Transverse colon (tissue), 4 donors: ENCODE measurements at places on chromosomes 7 and 10.
A peak's percentile ranks its signal among the peaks of the same experiment; 100 is the strongest.

DNA sequence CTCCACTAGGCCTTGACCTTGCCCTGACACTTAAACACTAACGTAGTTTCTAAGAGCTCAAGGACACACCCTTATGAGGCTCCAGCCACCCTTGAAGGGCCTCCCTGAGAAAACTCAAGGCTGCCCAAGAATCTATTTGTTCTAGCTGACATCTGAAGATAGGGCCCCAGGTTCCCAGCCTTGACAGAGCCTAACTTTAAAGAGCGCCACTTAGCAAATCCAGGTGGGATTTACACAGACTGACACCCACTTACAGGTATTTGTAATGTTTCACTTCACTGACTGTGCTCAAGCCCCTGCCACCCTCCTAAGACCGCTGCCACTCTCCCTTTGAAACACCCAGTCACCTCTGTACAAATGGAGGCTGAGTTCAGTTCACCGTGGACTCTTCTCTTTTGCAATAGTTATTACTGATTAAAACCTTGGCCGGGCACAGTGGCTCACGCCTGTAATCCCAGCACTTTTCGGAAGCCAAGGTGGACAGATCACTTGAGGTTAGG lies 90.4 kb downstream of the SVOPL start:
- no peaks in the 10 kb centered on the region for H3K27me3 ChIP-seq
- no peak overlapping the region for H3K27ac ChIP-seq
- H3K36me3 ChIP-seq: no peaks in the 10 kb centered on the region

- H3K4me1 ChIP-seq: peaks cover 3% of the 10 kb centered on the region
- no peaks in the 10 kb centered on the region for H3K36me3 ChIP-seq
- H3K27ac ChIP-seq: no peak overlapping the region
- no peak for DNase-seq
Observed at GRCh38 chr10:76089556-76090180, 658.2 kb downstream of the LRMDA start.

GRCh38 chr7:101775181-101775580 lies 42.2 kb upstream of the CUX1 start:
- no peaks in the 10 kb centered on the region for H3K4me1 ChIP-seq
- DNase-seq: no peak
- peaks cover 5% of the 10 kb centered on the region for H3K27me3 ChIP-seq
- no peaks in the 10 kb centered on the region for H3K36me3 ChIP-seq

DNA sequence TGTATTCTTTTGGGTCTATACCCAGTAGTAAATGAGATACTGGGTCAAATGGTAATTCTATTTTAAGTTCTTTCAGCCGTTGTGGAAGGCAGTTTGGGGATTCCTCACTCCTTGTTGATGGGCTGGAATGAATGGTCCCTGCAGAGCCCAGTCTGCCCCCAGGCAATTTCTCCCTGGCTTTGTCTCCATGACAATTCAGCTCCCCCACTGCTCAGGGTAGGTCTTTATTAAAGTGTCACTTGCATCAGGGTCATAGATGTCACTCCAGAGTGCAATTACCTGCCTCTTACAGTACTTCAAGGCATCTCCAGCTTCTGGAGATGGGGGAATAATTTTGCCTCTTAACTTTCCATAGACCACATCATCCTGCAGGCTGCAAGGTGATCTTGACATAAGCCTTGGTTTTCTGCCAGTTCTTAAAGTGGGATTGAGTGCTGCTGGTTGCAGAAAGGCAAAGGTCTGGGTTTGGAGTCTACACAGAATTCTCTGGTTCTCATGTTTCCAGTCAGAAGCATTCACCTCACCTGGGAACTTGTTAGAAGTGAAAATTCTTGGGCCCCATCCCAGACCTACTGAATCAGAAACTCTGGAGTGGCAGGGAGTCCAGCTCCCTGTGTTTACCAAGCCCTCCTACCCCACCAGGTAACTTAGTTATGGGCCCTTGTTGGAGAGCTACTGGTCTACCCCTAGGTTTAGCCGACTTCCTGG lies 442.4 kb downstream of the GALNT17 start:
- no peaks in the 10 kb centered on the region for H3K36me3 ChIP-seq
- no peak for DNase-seq
- H3K27ac ChIP-seq: no peak overlapping the region
- H3K27me3 ChIP-seq: no peaks in the 10 kb centered on the region

DNA sequence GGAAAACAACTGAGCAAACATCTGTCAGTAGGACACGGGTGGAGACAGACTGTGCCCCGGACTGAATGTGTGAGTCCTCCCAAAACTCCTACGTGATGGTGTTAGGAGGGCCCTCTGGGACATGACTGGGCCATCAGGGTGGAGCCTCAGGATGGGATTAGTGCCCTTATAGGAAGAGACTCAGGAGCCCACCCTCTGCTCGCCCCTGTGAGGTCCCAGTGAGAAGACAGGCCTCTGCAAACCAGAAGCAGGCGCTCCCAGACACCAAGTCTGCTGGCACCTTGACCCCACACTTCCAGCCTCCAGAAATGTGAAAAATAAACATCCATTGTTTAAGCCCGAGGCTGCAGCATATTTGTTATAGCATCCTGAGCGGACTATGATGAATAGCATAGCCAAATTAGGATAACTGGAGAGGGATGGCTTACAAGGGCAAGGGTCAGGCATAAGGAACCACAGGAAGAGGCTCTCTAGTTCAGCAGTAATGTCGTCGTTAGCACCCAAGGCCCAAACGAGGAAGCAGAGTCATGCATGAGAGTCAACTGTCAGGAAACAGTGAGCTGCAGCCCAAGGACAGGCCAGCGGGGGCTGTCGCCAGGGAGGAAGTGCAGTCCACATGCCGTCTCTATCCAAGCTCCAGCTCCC lies 50.6 kb downstream of the PTPRN2 start:
- H3K4me1 ChIP-seq: no peaks in the 10 kb centered on the region
- no peak overlapping the region for H3K27ac ChIP-seq
- H3K4me3 ChIP-seq: no peak overlapping the region
- H3K27me3 ChIP-seq: no peaks in the 10 kb centered on the region
- no peaks in the 10 kb centered on the region for H3K36me3 ChIP-seq

DNA sequence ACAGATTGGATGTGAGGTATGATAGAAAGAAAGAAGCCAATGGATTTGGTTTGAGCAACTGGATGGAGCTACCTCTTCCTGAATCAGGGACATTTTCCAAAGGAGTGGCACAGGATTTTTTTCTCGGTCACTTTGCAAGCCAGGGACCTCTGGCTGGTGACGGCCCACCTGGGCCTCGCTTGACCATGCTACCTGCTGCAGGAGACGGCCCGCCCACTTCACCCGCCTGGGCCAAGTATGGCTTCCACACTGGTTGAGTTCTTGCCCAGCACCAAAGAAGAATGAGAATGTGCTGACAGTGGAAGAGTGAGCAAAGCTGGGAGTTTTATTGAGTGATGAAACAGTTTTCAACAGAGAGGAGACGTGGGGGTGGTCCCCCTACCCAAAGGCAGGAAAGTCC lies 24.5 kb upstream of the SH3PXD2A start:
- H3K27me3 ChIP-seq: no peaks in the 10 kb centered on the region
- H3K4me1 ChIP-seq: no peaks in the 10 kb centered on the region
- H3K4me3 ChIP-seq: no peak overlapping the region
- peaks cover 32% of the 10 kb centered on the region for H3K36me3 ChIP-seq
- no peak overlapping the region for H3K27ac ChIP-seq

- peaks cover 7% of the 10 kb centered on the region for H3K4me1 ChIP-seq
- H3K4me3 ChIP-seq: peak overlapping the region; percentile 62
- no peaks in the 10 kb centered on the region for H3K36me3 ChIP-seq
- no peak for DNase-seq
- H3K27me3 ChIP-seq: no peaks in the 10 kb centered on the region
- peak overlapping the region; percentile 85 for H3K27ac ChIP-seq
Observed at GRCh38 chr7:80916770-80917741, 1.8 kb downstream of the SEMA3C start.

DNA sequence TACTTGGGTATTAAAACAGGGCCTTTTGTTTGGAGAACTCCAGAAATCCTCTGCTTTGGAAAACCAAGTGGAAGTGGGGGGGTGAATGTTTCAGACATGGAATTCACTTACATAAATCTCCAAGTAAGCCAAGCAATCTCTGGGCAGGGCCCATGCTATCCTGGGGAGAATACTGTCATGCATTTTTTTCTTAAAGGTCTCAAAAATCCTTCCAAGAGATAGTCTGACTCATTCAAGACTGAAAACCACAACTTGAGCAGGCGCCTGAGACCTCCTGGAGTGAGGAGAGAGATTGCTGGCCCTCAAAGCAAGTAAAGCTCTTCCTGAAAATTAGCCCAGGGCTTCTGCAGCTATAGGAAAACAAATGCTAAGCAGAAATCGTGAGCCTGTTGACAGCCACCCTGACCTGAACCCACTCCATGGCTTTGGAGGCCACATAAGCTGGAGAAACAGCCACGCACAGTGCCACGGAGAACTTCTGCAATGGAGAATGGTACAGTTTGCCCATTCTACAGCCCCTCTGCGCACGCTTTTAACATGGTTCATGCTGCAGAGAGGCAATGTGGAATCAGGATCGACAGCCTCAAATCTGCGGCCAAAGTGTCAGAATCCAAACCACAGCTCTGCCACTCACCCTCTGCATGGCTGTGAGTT lies 203.1 kb upstream of the AUTS2 start:
- no peaks in the 10 kb centered on the region for H3K4me1 ChIP-seq
- H3K4me3 ChIP-seq: no peak overlapping the region
- H3K27ac ChIP-seq: no peak overlapping the region
- DNase-seq: no peak

DNA sequence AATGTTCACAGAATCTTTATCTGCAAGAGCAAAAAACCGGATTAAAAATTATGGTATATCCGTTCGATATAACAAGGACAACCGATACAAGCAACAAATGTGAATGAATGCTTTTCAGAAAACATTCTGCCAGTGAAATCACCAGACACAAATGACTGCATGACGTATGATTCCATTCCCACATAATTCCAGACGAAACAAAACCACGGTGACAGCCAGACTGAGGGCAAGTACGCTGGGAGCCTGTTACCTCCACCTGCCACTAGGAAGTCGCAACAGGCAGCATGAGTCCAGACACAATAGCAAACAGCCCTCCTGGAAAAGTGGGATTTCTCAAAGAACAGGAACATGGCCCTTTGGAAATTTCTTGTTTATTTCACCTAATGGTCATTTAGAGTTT lies 41.7 kb downstream of the MAD1L1 start:
- H3K27ac ChIP-seq: no peak overlapping the region
- no peak for DNase-seq
- H3K4me3 ChIP-seq: no peak overlapping the region
- H3K4me1 ChIP-seq: no peaks in the 10 kb centered on the region
- no peaks in the 10 kb centered on the region for H3K27me3 ChIP-seq

DNA sequence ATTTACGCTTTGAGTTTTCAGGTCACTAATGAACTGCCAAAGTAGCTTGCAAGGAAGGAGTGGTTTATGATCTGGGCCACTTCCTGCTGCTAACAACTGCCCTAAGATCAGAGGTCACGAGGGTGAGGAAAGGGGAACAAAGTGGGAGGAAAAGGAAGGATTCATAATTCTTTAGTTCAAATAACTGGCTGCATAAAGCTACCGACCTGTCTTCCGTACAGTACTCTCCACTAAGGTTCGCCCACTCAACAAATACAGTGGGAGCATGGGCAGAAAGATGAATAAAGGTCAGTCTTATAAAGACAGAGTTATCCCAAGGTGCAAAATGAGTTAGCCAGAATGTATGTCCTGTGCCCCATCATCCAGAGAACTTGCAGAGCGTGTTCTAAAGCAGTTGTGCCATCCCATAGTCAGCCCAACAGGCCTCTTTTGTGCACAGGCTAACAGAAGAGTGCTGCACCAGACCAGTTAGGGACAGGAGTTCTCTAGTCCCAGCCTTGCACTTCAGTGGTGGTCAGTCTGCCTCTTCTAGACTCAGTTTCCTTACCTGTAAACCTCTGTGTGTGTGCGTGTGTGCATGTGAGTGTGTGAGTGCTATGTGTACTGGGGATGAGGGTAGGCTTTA lies 65.9 kb downstream of the CREB3L2 start:
- no peaks in the 10 kb centered on the region for H3K27me3 ChIP-seq
- H3K4me1 ChIP-seq: peaks cover 68% of the 10 kb centered on the region
- H3K36me3 ChIP-seq: no peaks in the 10 kb centered on the region
- no peak overlapping the region for H3K4me3 ChIP-seq

GRCh38 chr10:123157210-123157609 lies 3.0 kb downstream of the BUB3 start:
- H3K27ac ChIP-seq: no peak overlapping the region
- peaks cover 13% of the 10 kb centered on the region for H3K27me3 ChIP-seq
- H3K4me1 ChIP-seq: peaks cover 15% of the 10 kb centered on the region
- no peak overlapping the region for H3K4me3 ChIP-seq
- DNase-seq: no peak

DNA sequence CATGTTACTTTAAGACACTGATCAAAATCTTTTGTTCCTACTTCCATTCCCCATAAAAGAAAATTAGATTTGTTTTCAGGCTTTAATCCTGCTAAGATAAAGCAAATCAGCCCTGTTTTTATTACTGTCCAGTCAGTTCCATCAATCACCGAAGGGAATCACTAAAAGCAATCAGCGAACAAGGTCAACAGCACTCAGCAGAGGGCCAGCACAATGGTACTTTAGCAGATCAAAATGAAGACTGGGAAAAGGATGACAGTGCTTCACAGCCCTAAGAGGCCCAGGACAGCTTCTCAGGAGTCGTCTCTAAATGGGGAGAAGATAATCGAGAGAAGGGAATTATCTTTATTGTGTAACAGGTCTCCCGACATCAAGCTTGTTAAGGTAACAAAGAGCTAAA lies 32.7 kb downstream of the SEM1 start:
- no peaks in the 10 kb centered on the region for H3K4me1 ChIP-seq
- no peak overlapping the region for H3K27ac ChIP-seq
- H3K27me3 ChIP-seq: no peaks in the 10 kb centered on the region
- DNase-seq: no peak
- H3K36me3 ChIP-seq: no peaks in the 10 kb centered on the region
- no peak overlapping the region for H3K4me3 ChIP-seq

GRCh38 chr10:86649471-86650150 lies 4.7 kb upstream of the OPN4 start:
- H3K27me3 ChIP-seq: no peaks in the 10 kb centered on the region
- no peak overlapping the region for H3K27ac ChIP-seq
- peaks cover 8% of the 10 kb centered on the region for H3K4me1 ChIP-seq
- H3K4me3 ChIP-seq: no peak overlapping the region
